ENCODE measurements at places on chromosomes 7 and 10.

DNA sequence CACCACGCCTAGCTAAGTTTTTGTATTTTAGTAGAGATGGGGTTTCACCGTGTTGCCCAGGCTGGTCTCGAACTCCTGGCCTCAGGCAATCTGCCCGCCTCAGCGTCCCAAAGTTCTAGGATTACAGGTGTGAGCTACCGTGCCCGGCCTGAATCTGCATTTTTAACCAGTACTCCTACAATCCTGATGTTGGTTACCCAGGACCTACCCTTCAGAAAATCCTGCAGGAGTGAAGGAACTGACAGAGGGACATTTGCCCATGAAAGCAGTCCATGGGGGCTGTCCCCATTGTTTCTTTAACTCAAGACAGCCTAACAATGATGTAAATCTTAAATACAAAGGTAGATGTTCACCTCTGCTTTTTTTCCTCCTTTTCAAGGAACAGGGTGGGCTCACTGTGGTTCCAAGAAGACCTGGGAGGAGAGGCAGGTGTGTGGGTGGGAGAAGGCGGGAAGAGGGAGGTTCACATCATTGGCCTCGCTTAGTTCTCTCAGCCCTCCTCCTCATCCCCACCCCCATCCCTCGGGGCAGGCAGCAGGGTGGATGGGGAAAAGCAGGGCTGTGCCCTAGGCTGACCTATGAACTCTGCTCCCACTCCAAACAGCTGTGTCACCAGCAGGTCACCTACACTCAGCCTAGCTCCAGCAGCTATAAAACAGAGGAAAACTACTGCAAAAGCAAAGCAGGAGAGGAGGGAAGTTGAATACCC lies 13.5 kb downstream of the LRRC20 start:
- no peak for DNase-seq

- no peak for DNase-seq
These were observed 254.1 kb downstream of the ZMYND11 start for GRCh38 chr10:389261-389790.

GRCh38 chr7:36132012-36132411 lies 21.0 kb upstream of the EEPD1 start:
- no peak for DNase-seq

- DNase-seq, result no peak
These were observed 17.4 kb downstream of the KPNA7 start for GRCh38 chr7:99190359-99191009.

DNA sequence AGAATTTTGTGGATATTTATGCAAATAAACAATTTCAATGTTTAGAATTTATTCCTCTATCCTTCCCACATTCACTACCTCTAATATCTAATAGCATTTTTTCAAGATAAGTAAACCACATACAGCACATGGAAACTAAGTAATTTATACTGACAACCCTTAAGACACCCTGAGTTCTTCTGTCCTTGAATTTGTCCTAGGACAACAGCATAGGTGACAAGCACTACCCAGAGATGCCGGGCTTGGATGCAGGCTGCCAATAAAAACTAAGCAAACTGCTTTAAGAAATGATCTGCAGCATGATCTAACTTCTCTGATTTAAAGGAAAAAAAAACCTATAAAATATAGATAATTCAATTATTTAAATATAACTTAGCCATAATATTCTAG lies 22.7 kb downstream of the NT5C3A start:
- no peak for DNase-seq

GRCh38 chr10:121373411-121373810 lies 224.8 kb downstream of the FGFR2 start:
- DNase-seq, result no peak

DNA sequence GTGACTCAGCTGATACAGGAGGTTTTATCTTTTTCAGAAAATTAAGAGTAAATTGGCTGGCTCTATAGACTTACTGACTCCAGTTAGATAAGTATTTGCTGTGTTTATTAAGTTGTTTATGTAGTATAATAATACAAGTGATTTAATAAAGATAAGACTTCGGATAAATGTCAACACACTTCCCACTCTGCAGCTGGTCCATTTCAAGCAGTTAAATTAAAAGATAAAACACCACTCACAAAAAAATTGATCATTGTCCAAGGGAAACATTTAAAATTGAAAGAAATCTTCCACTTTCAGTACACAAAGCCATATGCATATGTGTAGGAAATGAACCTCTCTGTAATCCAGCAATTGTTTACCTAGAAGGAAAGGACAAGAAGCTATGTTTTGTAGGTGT lies 106.1 kb upstream of the SP8 start:
- no peak for DNase-seq

DNA sequence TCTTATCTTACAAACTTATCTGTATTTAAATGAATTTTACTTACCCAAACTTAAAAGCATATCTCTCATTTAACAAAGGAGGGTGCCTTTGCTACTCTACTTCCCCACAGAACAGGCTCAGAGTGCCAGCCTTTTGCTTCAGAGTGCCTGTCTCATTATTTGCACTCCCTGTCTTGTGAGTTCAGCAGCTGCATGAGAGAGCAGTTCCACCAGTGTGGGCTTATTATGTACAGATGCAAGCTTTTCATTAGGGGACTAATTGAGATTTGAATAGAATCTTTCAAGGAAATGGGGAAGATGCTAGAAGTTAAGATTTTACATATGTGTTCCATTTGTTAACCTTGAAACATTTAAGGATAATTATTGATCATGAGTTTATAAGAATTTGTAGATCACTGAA lies 310.2 kb upstream of the LRRN3 start:
- DNase-seq, result no peak

GRCh38 chr7:155322530-155322929 lies 24.9 kb downstream of the INSIG1 start:
- DNase-seq, result no peak

DNA sequence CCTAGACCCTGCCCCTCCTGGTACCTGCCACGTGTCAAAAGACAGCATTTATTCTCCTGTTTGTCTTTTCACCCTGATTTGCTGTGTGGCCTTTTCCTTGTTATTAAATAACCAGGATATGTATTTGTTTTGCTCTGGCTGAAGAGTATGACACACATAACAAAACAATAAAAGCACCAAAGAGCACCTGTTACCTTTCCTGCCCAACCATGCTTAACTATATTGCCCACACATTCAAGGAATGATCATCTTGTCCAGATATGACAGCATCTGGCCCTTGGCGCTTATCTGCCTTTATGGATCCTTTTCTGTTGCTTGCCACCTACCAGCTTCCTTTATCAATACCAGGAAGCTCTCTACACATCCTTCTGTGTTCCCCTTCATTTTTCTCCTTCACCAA lies 357.7 kb downstream of the FGFR2 start:
- no peak for DNase-seq

DNA sequence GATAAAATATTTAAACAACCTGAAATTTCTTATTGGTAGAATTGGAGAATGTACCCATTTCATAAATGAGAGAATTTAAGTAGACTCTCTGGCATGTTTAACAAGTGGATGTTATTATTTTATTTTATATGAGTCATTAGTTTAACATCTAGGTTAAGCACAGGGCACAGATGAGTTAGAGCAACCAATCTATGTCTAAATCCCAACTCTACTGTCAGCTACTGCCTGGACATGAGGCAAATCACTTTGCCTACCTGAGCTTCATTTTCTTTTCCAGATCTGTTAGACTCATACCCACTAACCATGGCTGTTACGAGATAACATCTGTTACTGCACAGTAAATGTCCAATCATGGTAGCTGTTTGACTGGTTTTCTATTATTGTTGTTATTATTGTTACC lies 251.1 kb downstream of the INHBA start:
- no peak for DNase-seq

- no peak for DNase-seq
These were observed 223.6 kb downstream of the GATA3 start for GRCh38 chr10:8278099-8278498.

- no peak for DNase-seq
These were observed 115.9 kb upstream of the ARID5B start for GRCh38 chr10:61785473-61786105.

DNA sequence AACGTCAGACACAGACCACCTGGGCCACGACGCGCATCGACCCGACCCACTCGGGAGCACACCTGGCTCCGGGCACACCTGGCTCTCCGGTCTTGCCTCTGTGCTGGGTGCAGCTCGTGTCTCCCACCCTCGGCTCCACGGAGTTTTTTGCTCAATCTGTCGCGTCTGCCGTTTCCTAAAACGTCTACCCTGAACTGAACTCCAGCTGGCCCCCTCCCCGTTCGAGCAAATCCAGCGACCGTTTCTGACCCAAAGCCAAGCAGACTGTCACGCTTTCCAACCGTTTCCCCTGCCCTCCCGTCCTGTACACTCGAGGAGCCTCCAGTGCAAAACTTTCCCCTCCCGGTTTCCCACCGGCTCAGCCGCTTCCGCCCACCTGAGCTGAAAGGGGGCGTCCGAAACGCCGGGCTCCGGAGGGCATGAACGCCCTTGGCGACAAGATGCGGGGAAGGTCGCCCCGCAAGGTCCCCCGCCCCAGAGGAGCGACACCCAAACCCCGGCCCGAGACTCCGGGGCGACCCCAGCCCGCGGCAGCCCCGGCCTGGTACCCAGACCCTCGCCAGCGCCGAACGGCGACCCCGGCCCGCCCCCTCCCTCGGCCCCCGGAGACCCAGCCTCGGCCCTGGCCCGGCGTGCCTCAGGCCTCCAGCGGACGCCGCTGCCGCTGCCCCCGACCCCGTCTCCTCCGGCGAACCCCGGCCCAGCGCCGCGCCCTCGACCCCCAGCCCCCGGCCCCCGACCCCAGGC lies 557 bp downstream of the CYTH3 start:
- no peak for DNase-seq

DNA sequence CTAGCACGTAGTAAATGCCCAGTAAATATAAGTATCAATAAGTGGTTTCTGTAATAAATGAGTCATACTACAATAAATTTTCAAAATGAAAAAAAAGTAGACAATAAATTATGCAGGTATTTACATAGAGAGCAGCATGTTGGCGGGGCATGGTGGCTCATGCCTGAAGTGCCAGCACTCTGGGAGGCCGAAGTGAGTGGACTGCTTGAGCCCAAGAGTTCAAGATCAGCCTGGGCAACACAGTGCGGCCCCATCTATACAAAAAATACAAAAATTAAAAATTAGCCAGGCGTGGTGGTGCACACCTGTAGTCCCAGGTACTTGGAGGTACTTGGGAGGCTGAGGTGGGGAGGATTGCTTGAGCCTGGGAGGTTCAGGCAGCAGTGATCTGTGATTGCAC lies 509.3 kb upstream of the KLF6 start:
- no peak for DNase-seq

GRCh38 chr7:44733708-44734481 lies 14.8 kb upstream of the ZMIZ2 start:
- no peak for DNase-seq

DNA sequence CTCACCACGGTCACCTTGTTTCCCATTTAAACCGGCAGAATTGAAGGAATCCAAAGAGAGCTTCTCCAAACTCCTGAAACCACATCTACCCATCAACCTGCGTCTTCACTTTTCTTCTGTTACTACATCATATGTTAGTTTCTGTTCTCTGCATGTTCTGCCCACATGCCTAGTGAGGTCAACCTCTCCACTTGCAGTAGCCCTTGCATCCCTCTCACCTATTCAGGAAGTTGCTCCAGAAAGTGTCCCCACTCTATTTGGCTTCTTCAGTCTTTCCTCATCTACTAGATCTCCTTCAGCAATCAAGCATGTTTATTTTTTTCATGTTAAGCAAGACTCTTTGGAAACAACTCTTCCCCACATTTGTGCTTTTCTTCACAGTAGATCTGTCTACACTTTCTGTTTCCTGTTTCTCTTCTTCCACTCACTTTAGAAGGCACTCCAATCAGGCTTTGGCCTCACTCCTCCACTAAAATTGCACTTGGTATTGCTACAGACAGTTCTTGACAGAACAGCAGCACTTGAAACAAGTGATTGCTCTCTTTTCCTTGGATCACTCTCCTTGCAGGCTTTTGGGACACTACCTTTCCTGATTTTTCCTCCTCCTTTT lies 7.5 kb downstream of the SAMD9L start:
- no peak for DNase-seq

GRCh38 chr7:46283852-46284251 lies 362.8 kb upstream of the IGFBP3 start:
- DNase-seq, result no peak

DNA sequence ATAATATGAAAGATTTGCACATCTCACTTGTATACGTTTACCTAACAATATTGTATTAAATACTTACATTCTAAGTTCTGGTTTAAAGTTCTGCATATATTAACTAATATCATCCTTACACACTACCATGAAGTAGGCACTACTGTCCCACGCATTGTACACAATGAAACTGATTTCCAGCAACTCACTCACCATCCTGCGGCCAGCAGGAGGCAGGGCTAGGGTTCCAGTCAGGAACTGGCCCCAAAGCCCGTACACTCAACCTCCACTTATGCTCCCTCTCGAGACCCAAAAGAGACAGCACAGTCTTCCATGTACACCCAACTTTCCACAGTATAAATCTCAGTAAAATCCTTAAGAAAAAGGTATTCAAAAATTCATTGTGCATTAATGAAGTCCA lies 41.4 kb downstream of the GRID1 start:
- no peak for DNase-seq

DNA sequence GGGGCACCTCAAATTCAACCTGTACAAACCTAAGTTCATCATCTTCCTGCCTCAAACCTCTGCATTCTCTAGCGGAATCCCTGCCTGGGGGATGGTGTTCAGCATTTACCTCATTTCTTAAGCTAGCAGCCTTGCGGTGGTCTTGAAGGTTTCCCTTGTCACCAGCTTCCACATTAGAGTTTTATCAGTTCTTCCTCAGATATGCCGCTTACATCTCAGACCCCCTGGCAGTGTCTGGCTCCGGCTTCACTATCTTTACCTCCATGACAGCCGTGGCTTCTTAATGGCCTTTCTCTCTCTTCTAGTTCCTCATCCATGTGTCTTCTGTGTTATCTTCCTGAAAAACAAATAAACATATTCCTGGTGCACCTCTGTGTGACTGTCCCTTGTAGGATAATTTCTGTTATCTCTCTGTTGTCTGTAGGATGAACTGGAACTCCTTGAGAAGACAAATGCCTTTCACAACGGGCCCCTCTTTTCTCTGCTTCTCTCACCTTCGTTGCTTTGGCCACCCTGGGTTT lies 101.1 kb upstream of the BMPER start:
- DNase-seq, result no peak

DNA sequence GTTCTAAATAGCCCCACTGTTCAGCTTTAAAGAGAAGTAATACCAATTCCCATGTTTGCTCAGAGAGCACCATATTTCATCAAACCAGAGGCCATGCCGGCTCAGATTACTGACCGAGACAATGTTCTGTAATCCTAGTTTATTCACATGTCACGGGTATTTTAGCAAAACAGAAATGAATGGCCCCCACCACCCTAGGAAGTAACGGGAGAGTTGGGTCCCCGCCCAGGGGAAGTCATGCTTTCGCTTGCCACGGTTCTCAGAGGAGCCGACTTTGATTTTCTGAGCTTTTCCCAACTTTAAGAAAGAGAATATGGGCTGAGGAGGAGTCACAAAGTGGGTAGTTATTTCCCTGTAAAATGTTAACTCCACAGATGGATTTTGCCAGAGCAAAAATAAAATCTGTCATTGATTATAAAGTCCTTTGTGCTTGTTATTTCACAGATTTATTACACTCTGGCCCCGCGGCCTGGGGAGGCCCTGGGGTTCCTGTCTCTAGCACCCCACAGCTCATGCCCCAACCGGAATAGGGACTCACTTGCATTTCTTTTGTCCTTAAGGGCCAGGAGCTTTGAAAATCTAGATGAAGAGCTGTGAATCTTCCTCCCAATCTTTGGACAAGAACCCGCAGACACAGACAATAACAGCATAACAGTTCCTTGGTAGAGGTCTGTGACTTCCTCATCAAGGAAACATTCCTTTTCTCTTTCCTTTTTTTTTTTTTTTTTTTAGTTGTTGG lies 3.7 kb upstream of the GDF10 start:
- DNase-seq, result no peak

Data from stimulated activated CD8-positive, alpha-beta memory T cell treated with anti-CD3 and anti-CD28 coated beads, Interleukin-7, amount 100 ng/mL, for 4 hours (primary cell).